ENCODE measurements at places on chromosomes 3 and 15.

DNA sequence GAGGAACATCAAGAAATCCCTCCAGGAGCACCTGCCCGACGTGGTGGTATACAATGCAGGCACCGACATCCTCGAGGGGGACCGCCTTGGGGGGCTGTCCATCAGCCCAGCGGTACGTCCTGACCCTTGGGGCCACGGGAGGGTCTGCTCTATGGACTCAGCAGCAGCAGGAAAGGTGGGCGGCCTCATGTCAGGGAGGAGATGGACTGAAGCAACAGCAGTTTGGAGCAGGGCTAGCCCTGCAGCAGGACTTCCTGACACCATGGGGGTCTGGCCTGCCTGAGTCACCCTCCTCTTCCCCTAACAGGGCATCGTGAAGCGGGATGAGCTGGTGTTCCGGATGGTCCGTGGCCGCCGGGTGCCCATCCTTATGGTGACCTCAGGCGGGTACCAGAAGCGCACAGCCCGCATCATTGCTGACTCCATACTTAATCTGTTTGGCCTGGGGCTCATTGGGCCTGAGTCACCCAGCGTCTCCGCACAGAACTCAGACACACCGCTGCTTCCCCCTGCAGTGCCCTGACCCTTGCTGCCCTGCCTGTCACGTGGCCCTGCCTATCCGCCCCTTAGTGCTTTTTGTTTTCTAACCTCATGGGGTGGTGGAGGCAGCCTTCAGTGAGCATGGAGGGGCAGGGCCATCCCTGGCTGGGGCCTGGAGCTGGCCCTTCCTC is 24.2 kb downstream of the HDAC11 start:
- DNase-seq = no peak

DNA sequence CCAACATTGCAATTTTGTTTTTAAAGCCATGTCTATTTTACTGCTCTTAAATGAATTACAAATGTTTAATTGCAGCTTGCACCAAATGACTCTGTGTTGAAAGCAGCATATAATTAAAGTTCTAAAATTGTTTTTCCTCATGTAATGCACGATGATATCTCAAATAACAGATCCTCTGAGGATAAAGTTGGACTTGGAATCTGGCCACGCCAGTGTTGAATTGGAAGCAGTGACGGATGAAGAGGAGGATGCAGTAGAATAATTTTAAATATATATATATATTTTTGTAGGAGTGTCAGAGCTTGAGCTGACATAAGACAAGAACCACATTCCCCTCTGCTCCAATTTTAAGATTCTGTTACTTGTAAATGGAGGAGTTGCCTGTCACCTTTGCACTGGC is 406.6 kb upstream of the DPPA4 start:
- no peak for DNase-seq

DNA sequence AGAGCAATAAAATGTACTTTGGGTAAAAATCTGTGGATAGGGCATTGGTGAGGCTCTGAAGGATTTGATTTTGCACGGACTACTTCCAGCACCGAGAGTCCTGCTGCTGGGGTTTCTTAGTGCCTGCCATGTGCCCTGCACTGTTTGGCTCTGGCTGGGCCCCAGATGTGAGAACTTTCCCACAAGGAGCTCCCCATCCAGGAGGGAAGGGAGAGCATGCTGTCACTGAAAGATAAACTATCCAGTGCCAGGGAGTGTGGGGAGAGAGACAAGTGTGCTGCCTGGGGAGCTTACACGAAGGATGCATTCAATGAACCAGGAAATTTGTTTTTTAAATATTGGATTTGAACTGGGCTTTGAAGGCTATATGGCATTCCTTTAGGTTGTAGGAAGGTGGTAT is 30.2 kb downstream of the LPP start:
- DNase-seq = no peak

- no peak for DNase-seq
Observed at GRCh38 chr15:88912500-88912921, 668 bp downstream of the MFGE8 start.

GRCh38 chr3:177282119-177282655 is 84.9 kb upstream of the TBL1XR1 start:
- no peak for DNase-seq

- DNase-seq = no peak
Observed at GRCh38 chr3:18217507-18218174, 207.5 kb downstream of the SATB1 start.

GRCh38 chr15:93837450-93837849 is 393.9 kb upstream of the MCTP2 start:
- no peak for DNase-seq

DNA sequence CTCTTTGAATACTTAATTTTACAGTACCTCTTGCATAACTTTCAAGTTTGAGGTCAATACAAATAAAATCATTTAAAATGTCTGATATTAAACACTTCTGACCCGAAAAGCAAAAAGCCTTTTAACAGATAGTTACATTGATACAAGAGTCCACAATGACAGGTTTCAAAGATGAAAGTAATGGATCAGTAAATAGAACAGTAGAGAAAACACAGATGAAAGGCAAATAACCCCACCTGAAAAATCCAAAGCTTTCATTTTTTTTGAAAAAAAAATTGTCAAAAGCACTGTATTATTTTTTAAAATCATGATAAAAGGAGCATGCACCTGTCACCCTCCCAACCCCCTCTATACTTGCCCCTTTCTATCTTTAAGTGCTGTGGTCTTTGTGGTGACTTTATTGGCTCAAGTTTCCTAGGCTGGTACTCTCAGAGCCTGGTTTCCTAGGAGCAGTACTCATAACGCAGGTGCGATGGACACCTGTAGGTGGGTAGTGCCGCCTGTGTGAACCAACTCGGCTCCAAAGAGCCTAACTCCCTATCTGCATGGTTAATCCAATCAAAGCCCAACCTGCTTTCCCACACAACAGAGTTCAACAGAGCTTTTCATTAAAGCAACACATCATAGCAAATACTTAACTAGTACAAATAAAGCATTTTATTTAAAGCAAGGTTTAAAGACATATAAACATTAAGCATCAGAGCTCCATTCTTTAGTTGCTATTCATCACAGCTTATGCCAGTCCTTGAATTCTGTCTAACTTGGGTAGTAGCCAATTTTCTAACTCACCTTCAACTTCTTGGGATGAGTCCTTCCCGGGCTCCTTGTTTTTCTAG is 32.2 kb downstream of the LIPC start:
- DNase-seq = no peak

- no peak for DNase-seq
Observed at GRCh38 chr3:168091941-168092340, 3.8 kb downstream of the GOLIM4 start.

GRCh38 chr3:156768390-156768789 is 57.8 kb upstream of the LEKR1 start:
- DNase-seq = no peak

DNA sequence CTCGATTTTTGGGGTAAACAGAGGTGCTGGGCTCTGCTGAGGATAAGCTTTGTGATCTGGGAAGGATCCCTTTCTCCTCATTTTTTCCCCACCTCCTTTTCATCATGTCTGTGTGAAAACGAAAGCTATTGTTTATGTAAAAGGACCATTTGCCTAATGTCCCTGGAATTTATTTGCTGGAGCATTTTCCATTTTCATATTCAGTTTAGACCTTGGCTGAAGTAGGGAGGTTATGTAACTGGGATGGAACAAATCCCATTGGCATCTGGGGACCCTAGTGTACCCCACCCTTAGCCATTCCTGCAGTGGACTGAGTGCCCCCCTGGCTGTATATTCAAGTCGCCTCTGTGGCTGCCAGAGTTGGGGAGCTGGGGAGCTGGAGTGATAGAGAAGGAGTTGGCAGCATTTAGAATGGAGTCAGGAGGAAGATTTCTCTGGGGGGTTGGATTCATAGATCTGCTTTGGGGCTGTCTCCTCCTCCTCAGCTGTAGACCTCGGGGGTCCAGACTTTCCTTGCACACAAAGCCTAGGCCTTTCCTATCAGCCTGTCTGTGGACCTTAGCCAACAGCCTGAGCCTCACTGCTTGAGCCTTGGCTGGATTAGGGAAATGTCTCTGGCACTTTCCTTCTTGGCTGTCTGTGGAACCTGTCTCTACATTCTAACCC is 270.4 kb upstream of the CTDSPL start:
- no peak for DNase-seq

DNA sequence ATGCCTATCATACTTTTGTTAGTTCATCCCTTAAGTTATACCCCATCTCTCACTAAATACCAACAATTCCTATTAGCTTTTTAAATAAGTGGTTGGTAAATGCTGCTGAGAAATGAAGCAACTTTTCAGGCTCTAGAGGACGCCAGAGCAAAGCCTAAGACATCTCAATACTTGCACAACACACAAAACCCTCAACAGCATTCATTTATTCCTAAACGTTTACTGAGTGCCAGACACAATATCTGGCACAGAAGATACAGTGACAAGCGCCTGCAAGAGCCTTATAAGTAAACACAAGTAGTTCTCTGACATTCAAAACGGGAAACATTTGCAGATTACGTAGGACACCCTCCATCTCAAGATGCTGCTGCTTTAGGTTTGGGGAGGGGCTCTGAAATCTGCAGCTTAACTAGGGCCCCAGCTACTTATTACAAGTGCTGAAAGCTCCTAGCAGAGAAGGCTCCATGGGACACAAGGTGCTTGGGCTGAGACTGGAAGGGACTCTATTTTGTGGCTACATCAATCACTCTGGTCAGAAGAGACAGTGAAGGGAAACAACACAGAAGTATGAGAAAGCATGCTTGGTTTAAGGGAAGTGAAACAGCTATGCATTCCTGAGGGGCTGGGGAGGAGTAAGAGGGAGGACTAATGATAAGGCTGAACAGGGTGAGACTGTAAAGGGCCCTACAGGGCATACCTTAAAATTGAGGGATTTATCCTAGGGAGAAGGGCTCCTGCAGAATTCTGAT is 311.3 kb downstream of the PLCL2 start:
- DNase-seq = no peak

DNA sequence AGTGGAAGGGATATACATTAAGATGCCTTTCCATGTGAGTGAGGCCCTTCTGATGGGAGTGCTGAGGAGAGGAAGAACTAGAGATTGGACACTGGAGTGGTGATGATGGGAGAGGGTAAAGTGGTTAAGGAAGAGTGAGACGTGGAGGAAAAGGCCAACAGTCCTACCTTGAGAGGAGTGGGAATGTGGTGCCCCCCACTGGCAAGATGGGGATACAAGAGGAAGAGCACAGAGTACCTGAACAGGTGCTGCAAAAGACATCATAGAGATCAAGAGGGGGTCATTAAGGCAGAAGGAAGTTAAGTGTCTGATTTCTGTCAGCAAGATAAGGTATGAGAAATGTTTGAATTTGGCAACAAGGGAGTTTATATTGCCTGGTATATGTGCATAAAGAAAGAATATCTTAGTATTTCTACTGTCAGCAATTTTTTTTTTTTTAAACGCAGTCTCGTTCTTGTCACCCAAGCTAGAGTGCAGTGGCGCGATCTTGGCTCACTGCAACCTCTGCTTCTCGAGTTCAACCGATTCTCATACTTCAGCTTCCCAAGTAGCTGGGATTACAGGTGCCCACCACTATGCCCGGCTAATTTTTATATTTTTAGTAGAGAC is 34.0 kb downstream of the ARIH2 start:
- DNase-seq = peak; percentile 46

- DNase-seq = no peak
Observed at GRCh38 chr3:134029734-134030378, at the start of gene SLCO2A1. TSS of gene SLCO2A1 (minus strand) at chr3:134029925. CDS start at chr3:134029802, 123 bp downstream.

GRCh38 chr3:183210862-183211341 is 42.2 kb upstream of the B3GNT5 start:
- DNase-seq = no peak

DNA sequence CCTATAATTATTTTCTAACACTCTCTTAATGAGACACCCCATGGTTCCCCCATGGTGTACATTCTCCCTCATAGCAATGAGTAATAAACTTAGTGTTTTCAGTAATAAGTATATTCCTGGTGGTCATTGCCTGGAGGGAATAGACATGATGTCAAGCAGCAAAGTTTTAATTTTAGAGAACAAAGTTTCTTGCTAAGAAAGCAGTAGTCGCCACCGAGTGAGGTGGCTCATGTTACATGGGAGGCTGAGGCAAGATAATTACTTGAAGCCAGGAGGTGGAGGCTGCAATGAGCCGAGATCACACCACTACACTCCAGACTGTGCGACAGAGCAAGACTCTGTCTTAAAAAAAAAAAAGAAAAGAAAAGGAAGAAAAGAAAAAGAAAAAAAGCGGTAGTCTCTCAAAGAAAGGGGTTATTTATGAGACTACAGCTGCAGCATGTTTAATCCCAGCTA is 2.4 kb upstream of the ELP6 start:
- DNase-seq = no peak

DNA sequence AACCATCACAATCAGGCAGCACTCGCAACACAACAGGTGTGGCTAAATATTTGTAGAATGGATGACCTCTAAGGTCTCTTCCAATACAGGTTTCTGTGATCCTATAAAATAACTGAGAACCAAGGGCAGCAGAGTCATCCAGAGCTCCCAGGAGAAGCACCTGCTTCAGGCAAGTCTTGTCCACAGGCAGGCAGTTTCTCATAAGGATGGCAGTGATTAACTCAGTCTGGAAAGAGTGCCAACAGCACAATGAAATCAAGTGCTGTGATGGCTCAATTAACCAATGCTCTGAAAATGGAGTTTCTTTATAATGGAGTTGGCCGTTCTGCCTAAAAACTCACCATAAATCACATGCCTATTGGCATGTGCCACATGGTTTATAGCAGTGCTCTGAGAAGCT is 70.8 kb downstream of the HOMER2 start:
- no peak for DNase-seq

- no peak for DNase-seq
Observed at GRCh38 chr3:179363332-179363731, 15.8 kb downstream of the MFN1 start.

DNA sequence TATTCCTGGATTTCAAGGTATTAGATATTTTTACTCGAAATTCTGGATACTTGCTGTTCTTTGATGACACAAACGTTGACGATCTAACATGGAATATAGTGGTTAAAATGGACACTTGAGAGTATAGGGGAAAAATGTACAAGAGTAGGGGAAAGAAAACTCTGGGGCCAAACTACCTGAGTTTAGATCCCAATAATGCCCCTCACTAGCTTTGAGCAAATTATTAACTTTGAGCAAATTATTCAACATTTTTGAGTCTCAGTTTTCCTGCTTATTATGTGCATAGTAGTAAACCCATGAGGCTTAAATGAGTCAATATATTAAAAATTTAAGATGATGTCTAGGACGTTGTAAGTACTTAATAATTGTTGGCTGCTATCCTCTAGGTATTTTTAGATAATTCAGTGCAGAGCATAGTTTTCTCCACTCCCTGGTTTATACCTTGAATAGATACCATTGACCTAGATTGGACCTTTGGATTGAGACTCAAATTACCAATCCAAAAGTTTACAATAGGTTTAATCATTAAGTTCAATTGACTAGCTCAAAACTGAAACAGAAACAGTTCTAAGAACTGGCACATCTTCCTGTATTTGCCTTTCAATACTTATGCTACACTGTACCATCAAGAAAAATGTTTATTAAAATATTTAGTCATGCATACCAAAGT is 4.5 kb downstream of the ADGRG7 start:
- no peak for DNase-seq

DNA sequence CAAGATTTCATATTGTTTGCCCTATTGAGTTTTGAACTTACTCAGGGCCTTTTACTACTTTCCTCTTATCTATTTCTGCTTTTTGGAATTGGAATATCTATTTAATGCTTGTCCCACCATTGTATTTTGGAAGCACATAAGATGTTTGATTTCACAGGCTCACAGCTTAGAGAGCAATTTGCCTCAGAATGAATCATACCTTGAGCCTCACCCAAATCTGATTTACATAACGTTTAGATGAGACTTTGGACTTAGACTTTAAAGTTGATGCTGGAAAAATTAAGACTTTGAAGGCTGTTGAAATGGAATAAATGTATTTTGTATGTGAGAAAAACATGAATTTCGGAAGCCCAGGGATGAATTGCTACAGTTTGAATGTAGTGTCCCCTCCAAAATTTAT is 458.9 kb downstream of the CNTN6 start:
- DNase-seq = no peak

GRCh38 chr15:82003916-82004315 is 41.9 kb downstream of the MEX3B start:
- DNase-seq = no peak
